ENCODE measurements at places on chromosomes 2 and 18.

DNA sequence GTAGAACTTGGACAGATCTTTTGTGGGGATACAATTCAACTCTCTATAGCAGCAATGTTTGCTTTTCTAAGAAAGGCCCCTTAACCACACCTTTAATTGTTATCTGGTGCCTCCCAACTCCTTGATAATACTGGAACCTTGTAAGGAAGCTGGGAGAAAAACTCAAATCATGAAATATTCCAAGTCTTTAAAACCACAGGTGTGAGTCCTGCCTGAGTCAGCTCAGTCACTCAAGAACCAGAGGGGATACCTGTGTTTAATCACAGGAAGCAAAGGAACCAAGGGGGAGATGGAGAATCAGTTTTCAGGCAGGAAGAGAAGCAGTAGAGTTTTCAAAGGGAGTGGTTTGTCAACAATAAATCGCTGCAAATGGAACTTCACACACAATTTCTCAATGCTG is 159.9 kb downstream of the LAMA3 start:
- no peak for DNase-seq

DNA sequence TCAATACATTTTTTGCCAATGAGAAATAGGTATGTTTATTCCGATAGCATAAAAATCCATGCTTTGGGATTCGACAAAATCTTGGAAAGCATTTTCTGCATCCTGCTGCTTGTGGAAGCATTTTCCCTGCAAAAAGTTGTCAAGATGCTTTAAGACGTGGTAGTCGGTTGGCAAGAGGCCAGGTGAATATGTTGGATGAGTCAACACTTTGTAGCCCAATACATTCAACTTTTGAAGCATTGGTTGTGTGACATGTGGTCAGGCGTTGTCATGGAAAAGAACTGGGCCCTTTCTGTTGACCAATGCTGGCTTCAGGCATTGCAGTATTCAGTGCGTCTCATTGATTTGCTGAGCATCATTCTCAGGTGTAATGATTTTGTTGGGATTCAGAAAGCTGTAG is 764.5 kb downstream of the TRIB2 start:
- no peak for DNase-seq

DNA sequence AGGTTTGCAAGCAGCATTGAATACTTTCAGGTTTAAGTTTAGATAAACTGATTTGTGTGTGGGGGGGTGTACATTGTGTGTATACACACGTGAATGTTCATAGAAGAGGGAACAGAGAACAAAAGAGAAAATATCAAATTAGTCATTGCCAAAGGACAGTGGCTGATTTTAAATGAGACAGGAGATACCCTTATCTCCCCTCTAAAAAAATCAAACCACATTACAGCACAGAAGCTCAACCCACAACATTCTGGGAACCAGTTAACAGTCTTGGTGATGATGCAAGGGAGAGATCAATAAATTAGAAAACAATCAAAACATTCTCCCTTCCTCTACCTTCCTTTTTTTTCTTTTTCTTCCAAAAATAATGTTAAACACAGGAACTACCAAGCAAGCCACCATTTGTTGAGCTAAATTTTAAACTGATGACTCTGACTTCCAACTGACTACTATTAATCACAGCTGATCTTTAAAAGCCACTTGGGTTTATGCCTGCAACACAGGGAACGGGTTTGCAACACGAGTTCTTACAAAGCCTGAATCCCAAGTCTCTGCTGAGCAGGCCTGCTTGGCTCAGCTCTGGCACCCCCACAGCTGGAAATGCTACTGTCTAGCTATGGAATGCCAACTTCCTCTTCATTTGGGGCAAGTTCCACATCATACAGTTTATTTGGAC is 119.2 kb upstream of the ACVR1C start:
- DNase-seq, result no peak

- no peak for DNase-seq
These were observed 11.2 kb downstream of the ASPRV1 start for GRCh38 chr2:69950241-69950640.

- DNase-seq, result no peak
These were observed 416.7 kb upstream of the CRIM1 start for GRCh38 chr2:35938838-35939237.

- DNase-seq, result no peak
These were observed 23.7 kb upstream of the DNAH6 start for GRCh38 chr2:84492571-84492970.

DNA sequence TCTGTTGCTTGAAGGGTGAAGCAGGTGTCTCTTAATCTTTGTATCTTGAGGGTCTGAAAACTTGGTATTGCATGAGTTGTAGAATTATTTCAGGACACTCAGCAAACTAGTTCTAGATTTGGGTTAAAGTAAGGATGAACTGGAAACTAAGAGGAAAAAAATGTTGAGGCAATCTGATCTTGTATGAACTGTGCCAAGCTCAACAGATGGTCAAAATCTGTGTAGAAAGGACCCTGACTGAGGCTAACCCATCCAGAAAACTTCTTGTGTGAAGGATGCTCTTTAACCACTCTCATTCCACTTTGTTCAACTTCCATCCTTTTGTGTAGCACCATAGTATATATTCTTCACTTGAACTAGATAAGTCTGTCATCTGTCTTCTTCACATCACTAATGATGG is 861.7 kb downstream of the SLC4A3 start:
- no peak for DNase-seq

DNA sequence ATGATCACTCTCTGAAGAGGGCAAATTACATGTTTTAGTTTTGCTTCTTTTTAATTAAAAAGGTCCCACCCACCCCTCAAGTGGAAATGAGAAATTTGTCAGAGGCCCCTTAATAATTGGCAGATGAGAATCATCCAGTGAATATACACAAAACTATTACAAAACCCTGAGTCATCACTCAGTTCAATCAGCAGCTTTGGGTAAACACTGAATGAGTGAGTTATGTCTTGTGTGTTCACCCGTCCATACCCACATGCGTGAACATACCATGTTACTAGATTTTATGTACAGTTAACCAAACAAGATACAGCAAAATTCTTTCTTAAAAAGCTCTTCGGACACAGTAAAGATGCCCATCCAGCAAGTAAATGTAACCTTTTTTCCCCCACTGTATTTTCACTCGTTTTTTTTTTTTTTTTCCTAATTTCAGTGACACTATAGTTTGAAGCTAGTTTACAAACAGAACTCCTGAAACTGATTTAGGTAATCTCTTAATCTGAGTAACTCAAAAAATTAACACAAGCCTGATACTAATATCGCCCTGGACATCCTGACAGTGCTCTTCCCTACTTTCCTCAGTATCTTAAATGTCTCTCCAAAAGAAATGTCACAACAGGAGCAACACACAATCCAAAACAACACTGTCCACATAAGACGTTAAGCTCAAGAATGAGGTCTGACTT is 1.4 kb downstream of the PSME4 start:
- peak; percentile 30 for DNase-seq

DNA sequence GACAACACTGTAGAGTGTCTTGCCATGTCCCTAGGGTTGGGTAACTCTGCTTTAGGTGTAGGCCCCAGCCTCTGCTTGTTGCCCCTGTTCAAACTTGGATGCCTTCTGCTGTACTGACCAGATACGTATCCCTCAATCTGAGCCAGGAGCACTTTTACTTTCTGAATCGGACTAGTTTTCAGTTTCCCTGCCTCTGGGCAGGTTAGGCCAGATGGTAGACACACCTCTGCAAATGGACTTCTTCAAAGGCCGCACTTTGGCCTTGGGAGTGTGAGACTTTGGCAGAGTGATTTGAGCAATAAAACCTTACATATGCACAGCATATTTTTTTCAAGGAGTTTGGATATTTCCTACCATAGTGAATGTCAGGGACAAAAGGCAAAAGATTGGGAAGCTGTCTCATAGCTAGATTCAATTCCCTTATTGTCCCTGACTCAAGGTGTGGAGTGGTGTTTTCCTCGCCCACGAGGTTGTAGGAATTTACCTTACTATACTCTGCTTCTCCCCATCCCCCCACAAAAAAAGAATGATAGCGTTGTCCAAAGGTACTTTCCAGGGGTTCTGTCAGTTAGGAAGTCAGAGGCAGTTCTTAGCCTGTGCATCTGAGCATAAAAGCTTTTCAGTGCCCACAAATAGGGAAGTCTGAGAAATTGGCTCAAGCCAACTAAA is 15.3 kb upstream of the PARD3B start:
- no peak for DNase-seq

GRCh38 chr2:60100034-60100433 is 453.4 kb downstream of the BCL11A start:
- DNase-seq, result no peak
